ENCODE measurements at places on chromosomes 5 and 9. TPM values are rescaled to one million over a fixed set of nuclear protein-coding genes. Genes with fewer than 3 reads are reported as not detected.

The SLC6A3 gene
- 0.04 TPM for total RNA-seq

The C8G gene
- total RNA-seq, result 1.5 TPM

The HSPB3 gene
- total RNA-seq, result not detected

The PRR7 gene
- total RNA-seq, result 5.9 TPM

The AK8 gene
- total RNA-seq, result 2.1 TPM

The OR13D1 gene
- total RNA-seq, result not detected

The AGXT2 gene
- not detected for total RNA-seq

The NEUROG1 gene
- not detected for total RNA-seq

The SHOC1 gene
- total RNA-seq, result not detected

The HK3 gene
- total RNA-seq, result 0.60 TPM

The TMEM203 gene
- 32.7 TPM for total RNA-seq
